Kidney tubule cell (primary cell): ENCODE measurements at places on chromosomes 12 and 14.

- DNase-seq, result peak; percentile 8
These were observed 30.6 kb downstream of the NAA30 start for GRCh38 chr14:57420986-57421385.

DNA sequence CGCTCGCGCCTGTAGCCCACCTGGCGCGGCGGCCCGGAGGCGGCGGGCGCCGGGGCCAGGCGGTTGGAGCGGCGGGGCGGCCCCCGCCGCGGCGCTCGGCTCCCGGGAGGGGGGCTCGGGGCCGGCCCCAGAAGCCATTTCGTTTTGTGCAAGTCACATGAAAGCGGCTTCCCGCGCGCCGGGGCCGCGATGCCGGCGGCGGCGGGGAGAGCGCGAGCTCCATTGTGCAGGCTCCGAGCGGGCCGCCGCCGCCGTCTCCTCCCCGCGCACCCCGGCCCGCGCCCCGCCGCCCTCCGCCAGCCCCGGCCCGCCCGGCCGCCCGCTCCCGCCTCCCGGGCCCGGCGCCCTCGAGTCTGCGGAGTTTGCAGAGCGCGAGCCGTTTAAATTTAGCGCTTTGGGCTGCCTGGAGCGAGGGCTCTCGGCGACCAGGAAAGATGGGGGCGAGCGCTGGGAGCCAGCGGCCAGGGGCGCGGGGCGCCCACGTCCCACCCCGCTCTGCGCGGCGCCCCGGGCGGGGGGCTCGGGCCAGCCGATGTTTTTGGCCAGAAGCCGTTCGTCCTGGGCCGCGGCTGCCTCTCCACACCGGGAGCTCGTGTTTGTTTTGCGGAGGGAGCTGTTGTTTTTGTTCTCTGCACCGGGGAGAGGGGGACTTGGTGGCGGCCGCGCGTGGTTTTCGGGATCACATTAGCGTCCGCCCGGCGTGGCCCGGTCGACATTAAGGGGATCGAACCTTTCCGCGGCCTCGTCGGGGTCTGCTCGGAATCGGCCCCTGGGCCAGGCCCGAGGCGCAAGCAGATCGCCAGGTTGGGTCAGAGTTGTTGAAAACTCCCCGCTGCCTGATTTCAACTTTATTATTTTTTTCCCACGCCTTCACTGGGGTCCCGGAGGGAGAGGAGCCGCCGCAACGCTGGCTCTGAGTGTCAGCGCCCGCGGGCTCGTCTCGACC is 982 bp downstream of the BCL7A start:
- DNase-seq, result peak; percentile 43

DNA sequence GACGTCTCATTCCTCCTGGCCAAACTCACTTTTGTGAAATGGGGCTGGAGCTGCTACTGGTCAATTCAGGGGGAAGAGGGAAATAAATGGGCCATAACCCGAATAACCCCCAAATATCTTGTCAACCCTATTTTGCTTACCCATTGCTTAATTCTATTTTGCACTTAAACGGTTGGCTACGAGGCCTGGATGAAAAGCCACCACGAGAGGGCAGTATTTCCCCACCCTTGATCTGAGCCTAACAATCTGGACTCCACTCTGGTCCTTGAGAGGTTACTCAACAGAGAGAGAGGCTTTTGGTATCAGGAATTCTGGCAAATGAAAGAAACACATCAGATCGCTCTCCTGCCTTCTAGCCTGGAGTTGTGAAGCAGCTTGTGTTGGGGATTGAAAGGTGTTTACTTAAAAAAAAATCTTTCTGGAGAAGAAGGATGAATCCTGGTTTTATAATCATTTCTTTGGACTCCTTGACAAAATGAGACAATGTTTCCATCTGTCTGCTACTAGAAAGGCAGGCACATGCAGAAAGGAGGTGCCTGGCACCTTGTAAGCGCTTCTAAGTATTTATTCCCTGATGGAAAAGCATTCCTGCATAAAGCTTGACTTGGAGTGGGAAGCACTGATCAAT is 22.4 kb upstream of the FBXO21 start:
- peak; percentile 74 for DNase-seq

GRCh38 chr12:14410841-14411569 is 45.5 kb downstream of the ATF7IP start:
- no peak for DNase-seq

- no peak for DNase-seq
These were observed 11.0 kb upstream of the RPLP0 start for GRCh38 chr12:120211904-120212283.

GRCh38 chr12:89497005-89497404 is 27.6 kb downstream of the GALNT4 start:
- no peak for DNase-seq

DNA sequence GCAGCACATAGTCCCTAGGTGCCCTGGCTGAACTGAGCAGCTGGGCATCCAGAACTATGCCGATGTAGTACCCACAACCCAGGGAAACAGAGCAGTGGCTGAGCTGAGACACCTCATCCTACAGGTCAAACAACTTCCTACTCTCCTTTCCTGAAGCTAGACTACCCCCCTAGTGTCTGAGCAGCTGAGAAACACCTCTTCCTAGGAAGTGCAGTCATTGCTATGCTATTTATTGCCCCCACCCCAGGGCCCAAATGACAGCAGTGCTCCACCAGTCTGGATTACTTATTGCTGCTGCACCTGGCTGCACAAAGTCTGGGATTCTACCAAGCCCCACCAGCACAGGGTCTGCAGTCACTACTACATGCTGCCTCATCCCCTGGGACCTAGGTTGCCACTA is 16.7 kb upstream of the GARIN2 start:
- DNase-seq, result peak; percentile 68

DNA sequence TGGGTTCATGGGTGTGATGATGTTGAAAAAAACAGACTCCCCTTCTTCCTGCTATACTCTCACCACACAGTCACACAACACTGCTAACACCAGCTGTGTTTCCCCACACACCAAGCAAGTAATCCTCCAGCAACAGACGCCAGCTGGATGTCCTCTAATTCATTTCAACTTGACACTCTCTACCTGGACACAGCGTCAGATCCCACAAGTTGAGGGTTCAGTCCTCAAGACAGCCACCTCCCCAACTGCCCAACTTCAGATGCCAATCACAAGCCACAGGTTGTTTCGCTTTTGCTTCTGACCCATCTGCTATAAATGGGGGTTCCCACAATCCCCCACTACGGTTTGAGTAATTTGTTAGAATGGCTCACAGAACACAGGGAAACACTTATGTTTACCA is 49.3 kb downstream of the TMEM30B start:
- DNase-seq, result no peak

DNA sequence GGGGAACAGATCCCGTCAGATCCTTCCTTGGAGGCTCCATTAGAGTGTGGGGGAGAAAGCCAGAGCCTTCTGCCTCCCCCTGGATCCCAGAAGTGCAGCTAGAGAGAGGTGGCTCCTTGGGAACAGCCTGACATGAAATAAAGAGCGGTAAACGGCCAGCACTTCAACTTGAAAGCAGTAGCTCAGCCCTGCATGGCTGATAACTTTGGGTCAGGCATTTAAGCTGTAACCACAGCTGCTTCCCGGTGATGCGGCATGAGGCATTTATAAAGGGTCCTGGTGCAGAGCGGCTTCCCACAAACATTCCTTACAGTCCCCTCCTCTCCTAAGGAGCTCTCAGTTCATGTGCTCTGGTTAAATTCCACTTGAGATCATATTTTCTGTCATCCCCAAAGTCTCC is 960.3 kb downstream of the VRK1 start:
- no peak for DNase-seq

DNA sequence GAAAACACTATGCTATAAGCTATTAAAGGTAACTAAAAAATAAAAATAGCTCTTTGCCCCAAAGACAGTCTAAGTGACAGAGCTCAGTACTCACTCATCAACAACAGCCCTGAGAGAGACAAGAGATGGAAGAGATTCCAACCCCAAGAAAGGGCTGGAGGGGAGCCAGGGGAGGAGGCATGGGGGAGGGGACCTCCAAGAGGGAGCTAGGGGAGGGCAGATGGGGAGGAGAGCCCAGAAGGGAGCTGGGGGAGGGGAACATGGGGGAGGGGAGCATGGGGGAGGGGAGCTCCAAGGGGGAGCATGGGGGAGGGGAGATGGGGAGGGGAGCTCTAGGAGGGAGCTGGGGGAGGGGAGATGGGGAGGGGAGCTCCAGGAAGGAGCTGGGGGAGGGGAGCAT is 7.7 kb downstream of the SSH1 start:
- DNase-seq, result no peak

- DNase-seq, result no peak
These were observed 1701.5 kb upstream of the FLRT2 start for GRCh38 chr14:83828406-83828805.

GRCh38 chr12:6295094-6295811 is 15.2 kb upstream of the PLEKHG6 start:
- peak; percentile 92 for DNase-seq

- no peak for DNase-seq
These were observed 90.3 kb downstream of the RFX4 start for GRCh38 chr12:106673141-106673540.

DNA sequence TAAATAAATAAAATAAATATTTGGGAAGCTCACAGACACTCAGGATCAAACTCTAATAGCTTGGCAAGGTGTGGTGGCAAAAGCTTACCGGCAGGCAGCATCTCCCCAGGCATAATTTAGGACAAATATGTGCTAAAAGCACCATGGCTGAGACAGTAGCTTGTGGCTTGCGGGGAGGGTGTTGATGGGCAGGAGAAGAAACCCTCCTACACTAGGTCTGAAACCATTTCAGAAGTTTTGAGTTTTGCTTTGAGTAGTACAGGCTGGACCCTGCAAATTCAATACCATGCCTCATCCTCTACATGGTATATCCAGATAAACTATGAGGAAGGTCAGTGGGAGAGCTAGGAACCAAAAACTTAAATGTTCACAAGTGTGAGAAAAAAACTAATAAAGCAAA is 33.1 kb downstream of the MAP3K9 start:
- DNase-seq, result no peak

DNA sequence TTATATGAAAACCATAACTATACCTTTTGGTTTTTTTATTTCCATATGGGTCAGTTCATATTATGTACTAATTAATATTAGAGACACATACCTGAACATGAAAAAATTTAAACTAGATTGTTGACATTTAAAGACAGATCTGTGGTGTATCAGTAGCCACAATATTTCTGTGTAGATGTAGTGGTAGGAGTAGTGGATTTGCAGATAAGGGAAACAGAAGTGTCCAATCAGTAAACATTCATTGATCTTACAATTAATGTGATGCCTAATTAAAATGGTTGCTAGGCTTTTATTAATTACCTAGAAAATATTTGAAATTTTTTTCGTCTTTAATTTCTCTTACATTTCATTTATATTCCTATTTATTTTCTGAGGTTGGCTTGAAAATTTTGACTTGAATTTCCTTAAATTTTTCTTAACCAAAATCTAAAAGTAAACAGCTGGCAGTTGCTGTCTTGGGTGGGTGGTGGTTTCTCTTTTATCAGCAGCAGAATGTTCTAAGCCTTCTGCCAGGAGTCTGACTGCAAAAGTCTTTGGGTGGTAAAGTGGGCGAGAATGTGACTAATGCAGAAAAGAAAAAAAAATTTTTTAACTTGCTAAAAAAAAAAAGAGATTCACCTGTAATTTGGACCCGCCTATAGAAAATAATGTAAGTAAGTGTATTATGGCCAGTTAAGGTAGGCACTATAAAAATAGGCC is 2.4 kb downstream of the FGFR1OP2 start:
- no peak for DNase-seq

DNA sequence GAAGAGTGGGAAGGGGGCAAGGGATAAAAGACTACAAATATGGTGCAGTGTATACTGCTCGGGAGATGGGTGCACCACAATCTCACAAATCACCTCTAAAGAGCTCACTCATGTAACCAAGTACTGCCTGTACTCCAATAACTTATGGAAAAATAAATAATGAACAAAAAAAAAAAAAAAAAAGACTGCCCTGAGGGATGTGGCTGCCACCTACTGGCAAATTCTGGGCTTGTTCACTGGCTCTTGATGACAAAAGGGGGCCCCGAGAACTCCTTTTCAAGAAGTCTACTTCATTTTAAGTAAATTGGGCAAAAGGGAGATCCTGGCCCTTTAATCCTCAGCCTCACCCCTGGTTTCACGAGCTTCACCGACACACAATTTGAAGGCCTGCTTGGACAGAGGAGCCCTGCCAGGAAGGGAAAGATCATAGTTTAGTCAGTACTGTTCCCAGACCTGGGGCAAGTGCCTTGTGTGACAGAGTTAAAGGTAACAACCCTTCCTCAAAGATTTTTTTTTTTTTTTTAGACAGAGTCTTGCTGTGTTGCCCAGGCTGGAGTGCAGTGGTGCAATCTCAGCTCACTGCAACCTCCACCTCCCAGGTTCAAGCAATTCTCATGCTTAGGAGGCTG is 26.1 kb upstream of the STAC3 start:
- DNase-seq, result peak; percentile 21

DNA sequence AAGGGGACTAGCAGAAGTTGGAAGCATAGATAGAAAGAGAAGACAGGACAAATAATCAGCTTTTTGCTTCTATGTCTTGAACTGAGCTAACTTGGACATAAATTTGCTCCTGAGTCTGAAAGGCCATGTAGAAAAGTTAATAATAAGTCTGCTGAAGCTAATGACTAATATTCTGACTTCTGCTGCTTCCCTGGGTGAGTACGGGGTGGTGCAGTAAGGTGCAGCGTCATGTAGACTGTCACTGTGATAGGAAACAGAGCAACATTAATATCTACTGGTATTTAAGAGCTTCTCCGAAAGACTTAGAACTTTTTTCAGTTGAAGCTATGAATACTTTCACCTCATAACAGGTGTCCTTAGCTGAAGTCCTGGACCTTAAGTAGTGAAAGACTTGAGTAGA is 34.1 kb upstream of the CPM start:
- peak; percentile 66 for DNase-seq

DNA sequence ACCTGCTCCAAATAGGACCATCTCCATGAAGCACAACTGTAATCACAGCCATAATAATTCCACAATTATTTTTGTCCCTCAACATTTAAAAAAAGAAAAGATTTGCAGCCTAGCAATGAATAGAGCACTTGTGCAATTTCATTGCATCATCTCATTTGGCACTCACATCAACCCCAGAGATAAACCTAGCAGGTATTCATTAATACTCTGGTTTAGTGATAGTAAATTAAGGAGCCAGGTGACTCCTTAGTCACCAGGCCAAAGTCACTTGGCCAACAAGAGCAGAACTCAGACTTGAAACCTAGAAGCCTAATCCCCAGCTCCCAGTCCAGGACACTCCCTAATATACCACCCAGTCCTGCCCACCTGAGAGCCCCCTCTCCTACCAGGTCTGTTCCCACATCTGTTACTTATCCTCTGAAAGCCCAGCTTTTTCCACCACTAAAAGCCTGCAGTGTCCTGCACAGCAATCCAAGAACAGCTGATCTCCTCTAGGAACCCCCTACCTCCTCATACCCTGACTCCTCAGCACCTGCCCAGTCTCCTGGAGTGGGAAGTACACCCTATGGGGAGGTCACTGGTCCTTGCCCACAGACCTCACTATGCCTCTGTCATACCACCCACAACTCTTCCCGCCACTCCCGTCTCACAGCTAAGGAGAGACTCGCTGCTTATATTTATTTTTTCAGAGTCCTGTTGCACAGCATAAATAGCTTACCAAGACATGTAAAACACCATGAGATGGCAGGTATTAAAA is 22.1 kb downstream of the OR10P1 start:
- peak; percentile 38 for DNase-seq

- peak; percentile 100 for DNase-seq
These were observed 54.3 kb downstream of the CLMN start for GRCh38 chr14:95265106-95266094.
